ENCODE measurements at places on chromosomes 12 and 14. TPM values are rescaled to one million over a fixed set of nuclear protein-coding genes. Genes with fewer than 3 reads are reported as not detected.

Gene LGR5
- total RNA-seq = 0.16 TPM

Gene ACOT4
- 0.49 TPM for total RNA-seq

Gene PRORP
- total RNA-seq = 26.0 TPM

Gene OAS2
- 4.0 TPM for total RNA-seq

Gene BCL11B
- not detected for total RNA-seq

Measured in cardiac atrium fibroblast (primary cell).